ENCODE measurements at places on chromosomes 7 and 10.
A peak's percentile ranks its signal among the peaks of the same experiment; 100 is the strongest.

- no peaks in the 10 kb centered on the region for H3K36me3 ChIP-seq
- no peak overlapping the region for H3K27ac ChIP-seq
- no peaks in the 10 kb centered on the region for H3K4me1 ChIP-seq
- peaks cover 1% of the 10 kb centered on the region for H3K27me3 ChIP-seq
- no peak for DNase-seq
Observed at GRCh38 chr7:114021135-114021534, 102.3 kb upstream of the PPP1R3A start.

DNA sequence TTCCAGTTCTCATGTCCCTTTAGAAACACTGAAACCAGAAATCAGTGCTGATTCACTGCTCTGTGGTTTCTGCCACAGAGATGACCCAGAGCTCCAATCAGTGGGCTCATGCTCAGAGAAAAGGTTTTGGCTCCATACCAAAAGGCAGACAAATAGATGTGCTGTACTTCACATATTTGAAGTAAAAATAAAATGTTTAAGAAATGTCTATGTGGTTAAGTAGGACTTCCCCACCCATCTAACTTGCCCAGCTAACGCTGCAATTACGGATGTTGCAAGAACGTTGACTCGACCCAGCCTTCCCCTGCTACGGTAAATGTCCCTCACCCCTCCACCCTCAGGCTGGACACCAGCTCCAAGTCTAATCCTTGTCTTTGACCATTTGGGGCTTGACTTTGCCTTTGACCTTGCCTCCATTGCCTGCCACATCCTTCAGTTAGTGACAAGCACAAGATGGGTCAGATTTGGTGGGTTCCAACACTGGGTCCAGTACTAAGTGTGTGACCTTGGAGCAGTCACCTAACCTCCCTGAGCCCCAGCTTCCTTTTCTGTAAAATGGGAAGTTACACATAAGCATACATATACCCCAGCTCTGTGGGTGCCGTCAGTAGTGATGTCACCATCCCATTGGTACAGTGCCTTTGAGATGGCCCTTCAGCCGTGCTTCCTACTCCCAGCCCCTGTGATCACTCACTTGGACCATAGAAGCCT lies 95.8 kb downstream of the CHST15 start:
- H3K36me3 ChIP-seq, result no peaks in the 10 kb centered on the region
- H3K4me3 ChIP-seq, result no peak overlapping the region
- peaks cover 6% of the 10 kb centered on the region for H3K4me1 ChIP-seq
- peaks cover 23% of the 10 kb centered on the region for H3K27me3 ChIP-seq
- H3K27ac ChIP-seq, result no peak overlapping the region
- no peak for DNase-seq

- H3K27ac ChIP-seq, result no peak overlapping the region
- H3K4me1 ChIP-seq, result no peaks in the 10 kb centered on the region
- no peak overlapping the region for H3K4me3 ChIP-seq
- no peaks in the 10 kb centered on the region for H3K27me3 ChIP-seq
- H3K36me3 ChIP-seq, result no peaks in the 10 kb centered on the region
Observed at GRCh38 chr10:53135897-53136253, 363.3 kb upstream of the MBL2 start.

GRCh38 chr7:25087855-25088254 lies 37.2 kb downstream of the CYCS start:
- H3K27me3 ChIP-seq, result no peaks in the 10 kb centered on the region
- H3K27ac ChIP-seq, result no peak overlapping the region
- H3K36me3 ChIP-seq, result no peaks in the 10 kb centered on the region
- H3K4me3 ChIP-seq, result no peak overlapping the region

DNA sequence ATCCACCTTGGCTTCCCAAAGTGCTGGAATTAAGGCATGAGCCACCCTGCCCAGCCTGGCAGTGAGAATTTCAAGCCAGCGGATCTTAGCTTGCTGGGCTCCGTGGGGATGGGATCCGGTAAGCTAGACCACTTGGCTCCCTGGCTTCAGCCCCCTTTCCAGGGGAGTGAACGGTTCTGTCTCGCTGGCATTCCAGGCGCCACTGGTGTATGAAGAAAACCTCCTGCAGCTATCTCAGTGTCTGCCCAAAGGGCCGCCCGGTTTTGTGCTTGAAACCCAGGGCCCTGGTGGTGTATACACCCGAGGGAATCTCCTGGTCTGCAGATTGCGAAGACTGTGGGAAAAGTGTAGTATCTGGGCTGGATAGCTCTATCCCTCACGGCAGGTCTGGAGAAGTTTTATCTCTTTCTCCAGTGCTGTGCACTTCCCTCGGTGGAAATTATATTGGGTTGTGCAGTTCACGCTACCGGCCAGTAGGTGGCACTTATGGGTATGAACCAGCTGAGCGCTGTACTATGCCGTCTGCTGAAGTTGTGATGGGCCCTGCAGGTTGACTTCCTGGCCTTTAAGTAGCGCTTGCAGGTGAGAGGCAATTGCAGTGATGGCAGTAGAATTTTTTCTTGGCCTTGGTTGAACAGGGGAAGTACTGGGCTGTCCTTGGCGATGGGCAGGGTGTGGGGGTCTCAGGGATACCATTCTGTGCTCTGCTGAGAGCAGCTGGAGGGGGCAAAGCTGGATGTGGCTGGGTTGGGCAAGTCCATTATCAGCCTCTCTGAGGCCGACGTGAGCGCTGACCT lies 138.0 kb upstream of the MTPN start:
- no peaks in the 10 kb centered on the region for H3K36me3 ChIP-seq
- no peaks in the 10 kb centered on the region for H3K4me1 ChIP-seq
- no peak overlapping the region for H3K27ac ChIP-seq
- DNase-seq, result peak; percentile 73
- H3K4me3 ChIP-seq, result no peak overlapping the region

DNA sequence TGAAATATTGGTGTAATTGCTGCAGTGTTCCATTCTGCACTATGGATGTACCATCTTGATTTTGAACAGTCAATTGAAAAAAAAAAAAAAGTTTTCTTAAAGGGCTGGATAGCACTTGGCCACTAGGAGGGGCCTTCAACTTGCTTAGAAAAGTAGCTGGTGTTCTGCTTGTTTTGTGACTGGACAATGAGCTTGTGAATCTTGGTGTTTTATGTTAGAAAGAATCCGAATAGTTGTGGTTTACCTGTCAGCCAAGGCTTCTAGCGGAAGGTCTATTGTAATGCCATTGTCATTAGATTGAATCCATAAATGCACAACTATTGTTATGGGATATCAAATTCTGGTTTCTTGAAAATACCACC lies 77.1 kb downstream of the BMPER start:
- no peak overlapping the region for H3K27ac ChIP-seq
- no peak for DNase-seq
- no peaks in the 10 kb centered on the region for H3K4me1 ChIP-seq
- no peaks in the 10 kb centered on the region for H3K36me3 ChIP-seq
- H3K27me3 ChIP-seq, result no peaks in the 10 kb centered on the region
- no peak overlapping the region for H3K4me3 ChIP-seq

- no peaks in the 10 kb centered on the region for H3K27me3 ChIP-seq
- H3K4me3 ChIP-seq, result no peak overlapping the region
- no peak for DNase-seq
Observed at GRCh38 chr7:81883801-81884393, 114.0 kb upstream of the HGF start.

GRCh38 chr10:82318534-82318933 lies 443.5 kb downstream of the NRG3 start:
- DNase-seq, result no peak
- no peaks in the 10 kb centered on the region for H3K4me1 ChIP-seq
- H3K27ac ChIP-seq, result no peak overlapping the region
- H3K4me3 ChIP-seq, result no peak overlapping the region
- no peaks in the 10 kb centered on the region for H3K36me3 ChIP-seq

DNA sequence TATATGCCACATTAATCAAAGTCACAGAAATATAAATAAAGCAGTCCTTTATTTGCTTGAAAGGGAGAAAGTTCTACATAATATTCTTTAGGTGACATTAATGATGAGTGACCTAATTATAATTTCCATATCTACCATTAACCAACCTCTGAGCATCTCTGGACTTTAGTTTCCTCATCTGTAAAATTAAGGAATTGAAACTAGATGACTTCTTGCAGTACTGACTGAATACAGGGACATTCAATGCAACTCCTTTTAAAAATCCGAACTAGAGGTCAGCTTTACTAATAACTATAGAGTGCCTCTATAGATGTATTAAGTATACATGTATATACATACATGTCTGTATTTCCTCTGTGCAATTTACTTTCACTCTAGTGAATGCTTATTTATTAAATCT lies 3.9 kb downstream of the FMC1 start:
- no peak overlapping the region for H3K27ac ChIP-seq
- H3K4me3 ChIP-seq, result no peak overlapping the region
- peaks cover 3% of the 10 kb centered on the region for H3K27me3 ChIP-seq
- no peak for DNase-seq
- H3K36me3 ChIP-seq, result peaks cover 25% of the 10 kb centered on the region

DNA sequence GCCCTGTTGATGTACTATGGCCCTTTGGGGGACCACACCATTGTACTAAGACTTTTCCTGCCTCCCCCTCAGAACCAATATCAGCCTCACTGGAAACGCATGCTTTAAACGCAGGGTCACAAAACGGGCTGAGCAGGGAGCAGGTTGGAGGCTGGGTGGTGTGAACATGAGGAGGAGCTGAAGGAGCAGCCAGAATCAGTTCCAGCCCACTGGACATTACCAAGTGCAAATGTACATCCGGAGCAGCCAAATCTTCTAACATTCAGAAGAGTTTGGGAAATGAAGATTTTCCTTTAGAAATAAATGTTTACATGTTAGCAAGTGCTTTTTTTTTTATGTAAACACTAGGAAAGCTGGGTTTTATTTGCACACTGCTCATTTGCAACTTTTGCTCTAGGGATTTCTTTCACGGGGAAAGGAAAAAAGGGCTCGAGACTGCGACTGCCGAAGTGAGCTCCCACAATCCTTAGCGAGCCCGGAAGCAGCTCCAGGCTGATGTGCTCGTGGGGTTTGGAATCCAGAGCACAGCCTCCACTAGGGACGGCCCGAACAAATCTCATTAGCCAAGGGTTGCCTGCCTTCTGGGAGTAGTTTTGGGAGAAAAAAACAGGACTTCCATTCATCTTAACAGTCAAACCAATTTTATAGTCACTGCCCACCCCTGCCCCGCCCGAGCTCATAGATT lies 108.0 kb upstream of the YAE1 start:
- H3K4me1 ChIP-seq, result no peaks in the 10 kb centered on the region
- no peak for DNase-seq
- H3K4me3 ChIP-seq, result no peak overlapping the region
- no peak overlapping the region for H3K27ac ChIP-seq

- H3K27ac ChIP-seq, result no peak overlapping the region
- peaks cover 3% of the 10 kb centered on the region for H3K4me1 ChIP-seq
- peaks cover 16% of the 10 kb centered on the region for H3K27me3 ChIP-seq
- no peaks in the 10 kb centered on the region for H3K36me3 ChIP-seq
Observed at GRCh38 chr10:95783741-95784140, 27.8 kb downstream of the ENTPD1 start.

GRCh38 chr10:4307910-4308309 lies 518.1 kb upstream of the AKR1E2 start:
- peaks cover 9% of the 10 kb centered on the region for H3K27me3 ChIP-seq
- H3K27ac ChIP-seq, result no peak overlapping the region
- DNase-seq, result no peak
- H3K4me3 ChIP-seq, result no peak overlapping the region
- H3K4me1 ChIP-seq, result no peaks in the 10 kb centered on the region

Data from activated CD8-positive, alpha-beta T cell treated with anti-CD3 and anti-CD28 coated beads for 36 hours (primary cell).